ENCODE measurements at places on chromosomes 4 and X.

DNA sequence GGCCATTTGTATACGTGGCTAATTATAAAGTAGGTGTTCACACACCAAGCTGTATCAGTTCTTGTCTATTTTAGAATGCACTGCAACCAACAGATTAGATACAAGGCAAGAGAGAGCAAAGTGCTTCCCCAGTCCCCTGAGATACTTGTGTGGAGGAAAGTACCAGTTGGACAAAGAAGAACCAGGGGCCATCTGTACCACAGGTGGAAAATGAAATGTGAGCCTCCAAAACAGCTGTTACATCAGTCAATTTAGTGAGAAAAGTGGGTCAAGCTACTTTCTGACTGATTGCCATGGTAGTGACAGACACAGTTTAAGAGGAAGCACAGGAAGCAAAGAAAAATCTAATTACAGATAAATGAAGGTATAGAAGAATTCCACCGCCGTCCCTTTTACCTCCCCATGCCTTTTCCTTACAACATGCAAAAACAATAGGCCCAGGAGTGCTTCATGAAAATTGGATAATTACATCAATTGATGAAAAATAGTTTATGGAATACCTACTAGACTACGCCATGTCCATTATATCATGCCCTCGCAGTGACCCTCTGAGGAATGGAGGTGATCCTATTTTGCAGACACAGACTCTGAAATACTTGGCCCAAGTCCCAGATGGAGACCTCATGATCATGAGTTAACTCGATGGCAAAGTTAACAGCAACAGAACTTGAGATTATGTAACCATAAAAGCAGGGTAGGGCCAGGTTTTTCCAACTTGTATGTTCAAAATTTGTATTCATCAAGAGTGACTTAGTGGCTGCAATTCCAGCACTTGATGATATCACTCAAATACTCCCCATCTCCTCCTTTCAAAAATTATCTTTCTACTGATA, 15.8 kb downstream of the SMPX start:
- DNase-seq, result no peak

DNA sequence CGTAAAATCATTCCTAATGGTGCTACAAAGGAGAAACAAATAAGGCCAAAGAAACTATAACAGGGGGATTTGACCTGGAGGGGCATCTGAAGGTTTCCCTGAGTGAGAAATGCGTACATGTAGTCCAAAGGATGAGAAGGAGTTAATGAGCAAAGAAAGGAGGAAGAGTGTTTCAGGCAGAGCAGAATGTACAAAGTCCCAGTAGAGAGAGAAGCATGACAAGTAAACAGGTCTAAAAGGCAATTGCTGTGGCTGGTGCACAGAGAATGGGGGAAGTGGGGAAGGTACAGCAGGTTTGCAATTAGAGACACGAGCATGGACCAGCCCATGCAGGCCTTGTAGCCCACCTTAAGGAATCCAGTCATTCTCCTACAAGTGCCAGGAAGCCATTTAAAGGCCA, 145.5 kb downstream of the TSPAN5 start:
- no peak for DNase-seq

DNA sequence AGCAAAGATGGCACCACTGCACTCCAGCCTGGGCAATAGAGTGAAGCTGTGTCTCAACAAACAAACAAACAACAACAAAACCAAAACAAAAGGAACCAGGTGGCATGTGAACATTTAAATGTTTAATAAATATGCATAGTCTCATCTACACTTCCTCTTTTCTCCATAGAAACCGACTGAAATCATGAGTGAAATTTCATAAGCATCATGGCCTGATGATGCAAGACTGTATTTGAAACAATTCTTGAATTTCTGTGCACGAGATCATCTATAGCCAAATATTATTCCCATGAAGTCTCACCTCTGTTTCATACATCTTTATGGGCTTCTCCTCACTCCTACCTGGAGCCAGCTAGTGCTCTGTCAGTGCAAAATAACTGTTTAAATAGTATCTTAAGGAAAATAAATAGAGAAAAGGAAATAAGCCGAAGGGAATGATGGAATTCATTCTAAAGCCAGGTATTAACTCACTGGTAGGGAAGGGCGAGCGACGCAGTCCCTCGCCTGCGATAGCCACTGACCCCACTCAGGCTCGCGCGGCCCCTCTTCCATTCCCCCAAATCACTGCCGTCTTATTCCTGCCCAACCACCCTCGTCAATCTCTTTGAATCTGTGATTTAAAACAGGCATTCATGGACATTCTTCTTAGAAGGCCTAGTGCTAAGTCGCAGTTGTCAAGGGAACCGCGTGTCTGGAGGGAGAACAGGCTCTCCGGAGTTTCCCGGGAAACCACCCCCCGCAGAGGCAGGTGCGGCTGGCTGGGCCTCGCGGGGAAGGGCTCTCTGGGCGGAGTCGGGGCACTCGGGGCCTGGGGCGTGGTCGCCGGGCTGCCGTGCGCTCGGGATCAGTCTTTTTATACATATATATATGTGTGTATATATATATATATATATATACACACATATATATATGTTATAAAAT, 52.4 kb upstream of the TRIM2 start:
- peak; percentile 42 for DNase-seq

GRCh38 chr4:8303485-8304281, 34.1 kb downstream of the HTRA3 start:
- DNase-seq, result peak; percentile 95

- DNase-seq, result no peak
Observed at GRCh38 chr4:72768364-72768763, 199.3 kb upstream of the ADAMTS3 start.

- DNase-seq, result no peak
Observed at GRCh38 chrX:155998116-155998515, 620 bp downstream of the IL9R start.

DNA sequence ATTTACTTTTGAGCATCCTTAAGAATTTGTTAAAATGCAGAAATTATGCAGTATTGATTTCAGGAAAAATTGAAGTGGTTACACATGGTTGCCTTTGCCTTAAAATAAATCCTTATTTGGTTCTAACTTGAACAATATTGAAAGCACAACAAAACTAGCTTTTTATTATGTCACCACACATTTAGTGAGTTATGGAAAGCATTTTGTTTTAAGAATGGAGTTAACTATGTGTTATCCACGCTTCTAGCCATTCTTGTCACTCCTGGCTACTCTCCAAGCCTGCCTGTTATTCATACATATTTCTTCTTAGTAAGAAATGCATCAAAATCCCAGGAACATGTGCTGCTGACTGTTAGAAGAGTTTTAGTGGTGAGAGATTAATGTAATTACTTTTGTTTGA, 73.9 kb downstream of the FAT4 start:
- DNase-seq, result peak; percentile 84

- no peak for DNase-seq
Observed at GRCh38 chr4:149645790-149646189, 169.9 kb downstream of the IQCM start.

DNA sequence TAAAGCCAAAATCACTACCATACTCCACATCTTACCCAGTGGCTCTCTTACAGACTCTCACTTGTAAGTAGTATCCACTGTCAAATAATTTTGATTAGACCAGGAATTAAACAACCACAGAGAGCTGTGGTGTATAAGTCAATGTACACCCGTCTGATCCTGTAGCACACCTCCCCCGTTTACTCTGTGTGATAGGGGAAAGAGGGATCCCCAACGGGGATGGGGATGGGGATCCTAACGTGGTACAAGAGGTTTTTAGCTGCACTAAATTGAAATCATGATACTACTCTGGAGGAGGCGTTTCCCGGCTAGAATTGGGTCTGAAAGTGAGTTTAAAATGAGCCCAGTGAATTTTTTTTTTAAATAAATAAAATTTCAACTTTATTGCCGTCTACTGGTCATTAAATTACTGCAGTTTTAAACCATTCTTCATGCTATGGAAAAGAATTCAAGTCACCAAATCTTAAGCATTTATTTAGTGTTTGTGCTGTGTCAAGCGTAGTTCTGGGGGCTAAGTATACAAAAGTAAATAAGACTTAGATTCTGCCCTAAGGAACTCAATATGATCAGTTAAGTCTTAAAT, 76.6 kb downstream of the INTS12 start:
- no peak for DNase-seq

DNA sequence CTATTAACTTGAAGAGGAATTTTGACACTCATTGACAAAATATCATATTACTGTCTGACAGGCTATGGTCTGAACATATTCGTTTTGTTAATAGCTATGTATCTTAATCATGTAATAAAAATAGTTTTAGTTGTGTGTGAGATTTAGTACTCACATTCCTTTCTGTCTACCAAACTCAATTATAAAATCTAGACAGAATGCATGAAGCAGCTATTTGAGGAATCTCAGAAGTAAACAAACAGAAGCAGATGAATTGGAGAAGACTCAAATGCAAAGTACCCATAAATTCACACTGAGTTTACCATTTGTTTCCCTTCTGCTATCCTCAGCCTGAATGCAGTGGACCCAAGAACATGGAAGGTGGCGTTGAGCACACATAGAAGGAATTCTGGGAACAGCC, 841.6 kb upstream of the AADAT start:
- no peak for DNase-seq

- peak; percentile 26 for DNase-seq
Observed at GRCh38 chrX:45619290-45619689, 418.6 kb upstream of the DIPK2B start.

DNA sequence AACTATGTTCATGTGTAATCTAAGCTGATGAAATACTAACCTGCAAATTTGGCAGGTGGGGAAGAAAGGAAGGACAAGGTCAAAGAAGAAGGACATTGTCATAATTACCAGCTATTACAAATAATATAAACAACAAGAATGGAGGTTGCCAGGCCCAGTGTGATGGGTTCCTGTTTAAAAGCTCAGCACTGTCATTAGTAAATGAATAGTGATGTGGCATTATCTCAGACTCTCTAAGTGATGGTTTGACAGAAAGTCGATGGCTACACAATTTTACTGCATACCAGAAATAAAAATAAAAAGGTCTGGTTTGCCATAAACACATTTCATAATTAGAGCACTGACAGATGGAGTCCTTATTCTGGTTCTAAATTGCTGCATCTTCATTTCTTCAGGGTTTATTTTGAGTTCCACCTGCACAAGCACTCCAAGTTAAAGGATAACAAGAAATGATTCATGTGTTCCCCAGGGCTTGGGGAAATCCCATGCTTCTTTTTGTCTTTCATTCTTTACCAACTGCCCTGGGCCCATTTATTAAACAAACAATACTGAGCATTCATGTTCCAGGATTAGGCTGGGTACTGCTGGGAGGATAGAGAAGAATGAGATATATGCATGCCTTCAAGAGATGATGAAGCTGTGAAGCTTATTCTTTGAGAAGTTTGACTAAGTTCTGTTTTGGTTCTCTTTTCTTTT, 367.8 kb upstream of the RASGEF1B start:
- no peak for DNase-seq

GRCh38 chrX:115367951-115368350, 78.4 kb downstream of the LUZP4 start:
- peak; percentile 35 for DNase-seq

- peak; percentile 51 for DNase-seq
Observed at GRCh38 chr4:150244600-150244999, 166.4 kb downstream of the DCLK2 start.

GRCh38 chrX:2263203-2263602, 237.6 kb downstream of the DHRSX start:
- no peak for DNase-seq

- DNase-seq, result no peak
Observed at GRCh38 chr4:137794764-137795254, 262.5 kb upstream of the PCDH18 start.

- no peak for DNase-seq
Observed at GRCh38 chr4:567457-568350, 8.4 kb downstream of the TMEM271 start.

DNA sequence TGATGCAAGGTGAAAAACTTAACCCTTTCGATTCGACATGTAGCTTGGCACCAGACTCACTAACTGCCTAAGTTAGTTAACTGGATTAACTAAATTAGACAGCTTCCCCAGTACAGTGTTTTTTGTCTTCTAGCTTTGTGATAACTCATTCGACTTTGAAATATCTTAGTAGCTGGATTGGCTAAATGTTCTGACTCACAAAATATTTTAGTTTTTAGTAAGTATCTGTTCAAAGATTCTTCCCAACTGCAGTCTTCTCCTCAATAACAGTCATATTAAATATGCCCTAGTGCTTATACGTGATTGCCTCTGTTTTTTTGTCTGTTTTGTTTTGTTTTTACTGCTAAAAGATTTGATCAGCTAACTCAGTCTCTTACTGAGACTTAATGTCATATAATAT, 102.9 kb downstream of the KCNIP4 start:
- DNase-seq, result no peak

DNA sequence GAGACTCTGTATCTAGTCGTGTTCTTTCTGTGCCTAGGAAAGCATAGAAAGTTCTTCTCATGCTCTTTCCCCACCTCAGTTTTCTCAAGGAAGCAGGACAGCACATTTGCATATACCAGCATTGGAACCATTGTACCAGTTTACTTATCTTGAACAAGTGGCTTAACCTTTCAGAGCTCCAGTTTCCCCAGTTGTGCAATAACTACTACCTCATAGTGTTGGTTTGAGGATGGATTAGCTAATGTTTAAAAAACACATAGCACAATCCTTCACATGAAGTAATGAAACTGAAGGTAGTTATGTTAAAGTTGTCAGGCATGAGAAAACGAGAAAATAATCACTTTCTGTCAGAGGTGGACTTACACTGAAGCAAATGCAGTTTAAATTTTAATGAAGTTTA, 92.2 kb upstream of the H2AZ1 start:
- DNase-seq, result peak; percentile 59

DNA sequence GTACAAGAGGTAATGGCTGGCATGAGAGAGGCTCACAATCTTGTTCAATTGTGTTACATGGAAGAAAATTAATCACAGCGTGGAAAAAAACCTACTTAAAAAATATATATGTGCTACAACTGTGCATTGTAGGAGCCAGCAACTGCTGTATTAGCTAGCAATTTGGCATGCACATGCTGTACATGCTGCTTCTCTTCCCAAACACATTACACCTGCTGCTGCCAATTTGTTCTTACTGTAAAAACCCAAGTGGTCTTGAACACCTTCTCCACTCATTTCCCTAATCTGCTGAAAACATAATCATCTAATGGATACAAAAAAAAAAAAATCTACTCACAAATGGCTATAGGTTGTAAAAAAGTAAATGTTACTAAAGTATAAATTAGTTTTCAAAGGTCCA, 264.2 kb downstream of the INPP4B start:
- no peak for DNase-seq

DNA sequence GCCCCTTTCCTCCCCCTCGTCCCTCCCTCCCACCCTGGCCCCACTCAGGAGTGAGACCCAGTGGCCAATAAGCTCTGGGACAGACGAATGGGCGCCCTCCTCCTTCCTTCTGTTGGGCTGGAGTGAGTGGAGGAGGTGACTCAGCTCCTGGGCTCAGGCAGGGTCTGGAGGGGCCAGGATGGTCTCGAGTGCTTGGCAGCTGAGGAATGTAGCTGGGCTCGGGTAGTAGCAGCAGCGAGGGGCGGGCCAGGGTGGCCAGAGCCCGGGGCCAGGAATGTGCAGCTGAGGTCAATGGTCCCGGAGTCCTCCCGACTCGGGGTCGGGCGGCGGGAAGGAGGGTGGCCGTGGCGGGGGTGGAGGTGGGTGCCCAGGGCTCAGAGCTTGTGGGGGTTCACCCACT, 15.0 kb downstream of the G6PD start:
- peak; percentile 40 for DNase-seq

GRCh38 chr4:569958-570667, 6.0 kb downstream of the TMEM271 start:
- DNase-seq, result no peak

GRCh38 chr4:169270810-169271691, at the start of gene SH3RF1:
SH3RF1 (minus strand) TSS chr4:169270956; CDS start chr4:169269212, 1,744 bp downstream.
- DNase-seq, result peak; percentile 87

GRCh38 chrX:8604131-8604530, 127.8 kb downstream of the ANOS1 start:
- DNase-seq, result no peak
